ENCODE measurements at places on chromosomes 12 and 14.

DNA sequence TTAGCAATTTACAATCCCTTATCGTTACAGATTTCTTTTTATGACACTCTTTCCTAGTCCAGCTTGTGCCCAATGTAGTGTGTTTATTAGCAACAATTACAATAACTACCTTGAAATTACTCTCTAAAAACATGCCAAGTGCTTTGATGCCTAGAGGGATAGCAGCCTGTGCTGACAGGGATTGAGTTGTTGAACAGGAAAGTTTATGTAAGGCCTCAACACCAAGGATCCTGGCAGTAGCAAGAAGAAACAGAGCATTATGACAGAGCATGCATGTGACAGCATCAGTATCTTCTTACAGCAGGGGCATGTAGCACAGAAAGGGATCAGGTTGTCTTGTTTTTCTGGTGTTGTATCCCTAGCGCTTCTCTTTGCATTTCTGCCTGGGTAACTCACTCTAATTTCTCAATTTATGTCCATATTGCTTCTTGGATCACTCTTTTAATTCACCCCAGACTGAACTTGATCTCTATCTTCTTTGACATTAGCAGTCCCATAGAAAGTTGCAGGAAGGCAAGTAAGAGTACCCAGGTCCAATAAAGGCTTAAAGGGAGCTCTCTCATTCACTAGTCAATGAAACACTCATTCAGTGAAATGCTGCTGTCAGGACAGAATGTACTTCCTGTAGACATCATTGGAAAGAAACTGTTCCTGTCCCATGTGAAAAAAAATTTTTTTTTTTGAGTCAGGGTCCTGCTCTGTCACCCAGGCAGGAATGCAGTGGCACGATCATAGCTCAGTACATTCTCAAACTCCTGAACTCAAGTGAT is 220.0 kb upstream of the GRIP1 start:
- DNase-seq = no peak

GRCh38 chr12:129083121-129083840 is 230.0 kb downstream of the GLT1D1 start:
- DNase-seq = no peak

DNA sequence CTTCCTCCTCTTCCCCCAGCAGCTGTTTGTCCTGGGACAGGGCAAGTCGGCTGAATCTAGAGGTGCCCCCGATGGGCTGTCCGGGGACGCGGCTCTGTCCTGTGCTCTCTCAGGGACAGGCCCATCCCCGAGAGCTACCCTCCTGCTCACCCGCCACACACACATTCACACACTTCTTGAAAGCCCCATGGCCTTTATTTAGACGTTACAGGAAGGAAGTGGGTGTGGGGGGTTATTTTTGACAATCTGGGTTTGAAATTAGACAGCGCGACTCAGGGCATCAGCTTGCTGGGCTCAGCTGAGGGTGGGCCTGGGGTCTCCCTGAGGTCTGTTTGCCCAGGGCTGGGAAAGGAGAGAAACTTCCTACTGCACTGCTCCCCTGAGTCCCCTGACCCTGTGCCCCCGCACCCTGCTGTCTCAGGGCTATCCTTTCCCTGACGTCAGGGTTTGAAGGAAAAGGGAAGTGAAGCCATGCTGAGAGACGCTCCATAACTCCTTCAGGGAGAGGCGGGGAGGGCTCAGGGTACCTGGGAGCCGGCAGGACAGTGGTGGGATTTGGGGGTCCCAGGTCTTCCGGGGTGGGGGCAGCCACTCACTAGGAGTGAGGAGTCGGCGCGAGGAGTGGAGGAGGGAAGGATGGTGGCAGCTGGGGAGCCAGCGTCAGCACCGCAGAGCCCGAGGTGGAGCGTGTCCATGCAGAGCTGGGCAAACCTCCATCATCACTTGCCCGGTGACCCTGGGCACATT is 8.1 kb downstream of the PTPN6 start:
- DNase-seq = no peak

GRCh38 chr12:42288544-42288943 is 37.4 kb downstream of the ZCRB1 start:
- DNase-seq = no peak
